ENCODE measurements at places on chromosomes 2 and 18. TPM values are rescaled to one million over a fixed set of nuclear protein-coding genes. Genes with fewer than 3 reads are reported as not detected.

SEPTIN10 gene
- total RNA-seq, result 135 TPM

DSG4 gene
- not detected for total RNA-seq

RGPD4 gene
- total RNA-seq, result 0.40 TPM

CNGA3 gene
- total RNA-seq, result not detected

ANKRD53 gene
- 2.2 TPM for total RNA-seq

ELAC1 gene
- total RNA-seq, result 6.3 TPM
